ENCODE measurements at places on chromosomes 4 and X.

DNA sequence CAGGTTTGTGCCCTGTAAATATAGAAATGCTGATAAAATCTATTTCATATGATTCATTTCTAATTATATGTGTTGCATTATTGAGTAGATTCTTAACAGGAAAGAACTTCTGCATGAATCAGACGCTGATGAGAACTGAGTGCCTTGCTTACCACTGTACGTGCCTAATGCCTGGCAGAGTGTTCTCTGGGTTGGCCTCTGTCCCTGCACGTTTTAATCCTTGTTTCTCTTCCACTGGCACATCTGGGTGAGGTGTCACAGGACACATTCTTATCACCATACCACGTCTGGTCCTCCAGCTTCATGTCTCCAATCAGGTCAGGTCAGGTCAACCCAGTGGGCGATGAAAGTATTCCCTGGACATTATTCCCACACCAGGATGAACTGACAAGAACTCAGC, 53.6 kb downstream of the KLF3 start:
- DNase-seq = no peak

DNA sequence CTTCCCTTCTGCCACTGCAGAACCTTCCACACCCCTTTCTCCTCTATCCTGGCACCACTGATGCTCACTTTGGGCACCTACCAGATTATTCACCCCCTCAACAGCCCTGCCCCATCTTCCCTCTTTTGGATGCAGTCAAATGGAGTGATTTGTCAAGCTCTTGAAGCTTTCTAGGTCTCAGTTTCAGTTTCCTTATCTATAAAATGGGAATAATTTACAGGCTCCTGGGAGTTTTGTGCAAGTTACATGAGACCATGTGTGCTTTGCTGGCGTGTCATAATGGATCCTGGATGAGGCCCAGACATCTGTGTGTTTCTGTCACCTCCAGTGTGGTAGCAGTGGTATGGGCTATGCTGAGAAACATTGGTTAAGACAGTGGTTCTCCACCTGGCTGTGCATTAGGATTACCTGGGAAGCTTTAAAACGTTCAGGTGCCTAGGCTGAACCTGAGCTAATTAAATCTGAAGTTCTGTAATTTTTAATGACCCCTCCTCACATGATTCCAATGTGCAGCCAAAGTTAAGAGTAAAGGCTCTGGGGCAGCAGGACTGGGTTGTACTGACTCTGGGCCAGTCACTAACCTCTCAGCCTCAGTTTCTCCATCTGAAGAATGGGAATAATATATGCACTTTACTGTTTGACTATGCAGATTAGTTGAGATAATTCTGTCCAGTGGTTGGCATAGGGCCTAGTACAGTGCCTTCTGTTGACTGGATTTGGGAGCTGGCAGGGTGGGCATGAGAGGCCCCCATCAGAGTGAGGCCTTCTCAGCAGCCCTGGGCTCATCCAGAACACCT, 6.8 kb upstream of the MGST2 start:
- no peak for DNase-seq

- DNase-seq = no peak
These were observed 573.8 kb upstream of the NDST4 start for GRCh38 chr4:115687052-115687755.

DNA sequence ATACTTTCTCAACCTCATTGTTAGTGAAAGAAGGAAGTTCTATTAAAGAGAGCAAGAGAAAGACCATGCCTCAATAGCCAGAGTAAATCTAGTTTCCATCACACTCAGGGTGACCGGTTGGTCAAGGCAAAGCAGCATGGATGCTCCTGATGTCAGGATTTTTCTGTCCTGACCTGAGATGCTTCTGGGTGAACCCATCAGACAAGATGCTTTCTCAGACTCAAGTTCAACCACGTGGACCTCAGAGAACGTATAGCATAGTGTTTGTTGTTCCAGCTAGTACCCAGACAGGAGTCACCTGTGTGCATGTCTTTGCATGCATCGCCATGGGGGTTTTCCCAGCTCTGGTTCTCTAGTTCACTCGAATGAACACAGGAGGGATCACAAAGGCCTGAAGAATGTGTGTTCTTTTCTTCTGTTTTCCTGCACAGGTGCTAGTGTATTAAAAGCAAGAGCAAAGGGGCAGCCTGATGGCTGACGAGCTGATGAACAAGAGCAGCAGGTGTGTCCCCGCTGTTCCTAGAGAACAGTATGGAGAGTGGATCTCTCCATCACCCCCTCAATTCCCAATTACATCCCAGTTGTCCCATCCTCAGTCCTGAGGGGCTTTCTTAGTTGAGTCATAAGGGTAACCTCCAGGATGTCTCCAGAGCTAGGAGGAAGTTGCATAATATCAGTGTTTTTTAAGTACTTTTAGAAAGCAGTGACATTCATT, 110.5 kb upstream of the ENPP6 start:
- no peak for DNase-seq

DNA sequence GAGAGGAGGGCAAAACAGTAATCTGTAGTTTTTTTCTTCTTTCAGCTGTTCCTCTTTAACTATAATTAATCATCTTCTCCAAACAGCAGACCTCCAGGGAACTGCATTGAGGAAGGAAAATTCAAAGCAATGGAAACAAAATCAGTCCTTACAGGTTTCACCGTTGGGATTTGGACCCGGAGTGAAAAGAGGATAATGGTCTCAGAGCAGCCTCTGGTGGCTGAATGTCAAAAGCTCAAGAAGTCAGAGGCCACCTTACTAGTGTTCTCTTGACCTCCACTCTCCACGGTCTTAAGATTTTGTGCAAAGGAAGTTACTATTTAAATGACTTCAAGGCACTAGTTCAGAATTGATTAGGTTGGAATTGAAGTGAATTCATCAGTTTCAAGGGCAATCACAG, 16.0 kb upstream of the MID1 start:
- DNase-seq = no peak
